ENCODE measurements at places on chromosomes 2 and 18.

GRCh38 chr2:156615836-156616322, 179.7 kb downstream of the GPD2 start:
- no peak for DNase-seq

- DNase-seq, result no peak
These were observed 783 bp downstream of the BUB1 start for GRCh38 chr2:110677080-110677479.

- no peak for DNase-seq
These were observed 604 bp downstream of the COQ10B start for GRCh38 chr2:197453914-197454398.

DNA sequence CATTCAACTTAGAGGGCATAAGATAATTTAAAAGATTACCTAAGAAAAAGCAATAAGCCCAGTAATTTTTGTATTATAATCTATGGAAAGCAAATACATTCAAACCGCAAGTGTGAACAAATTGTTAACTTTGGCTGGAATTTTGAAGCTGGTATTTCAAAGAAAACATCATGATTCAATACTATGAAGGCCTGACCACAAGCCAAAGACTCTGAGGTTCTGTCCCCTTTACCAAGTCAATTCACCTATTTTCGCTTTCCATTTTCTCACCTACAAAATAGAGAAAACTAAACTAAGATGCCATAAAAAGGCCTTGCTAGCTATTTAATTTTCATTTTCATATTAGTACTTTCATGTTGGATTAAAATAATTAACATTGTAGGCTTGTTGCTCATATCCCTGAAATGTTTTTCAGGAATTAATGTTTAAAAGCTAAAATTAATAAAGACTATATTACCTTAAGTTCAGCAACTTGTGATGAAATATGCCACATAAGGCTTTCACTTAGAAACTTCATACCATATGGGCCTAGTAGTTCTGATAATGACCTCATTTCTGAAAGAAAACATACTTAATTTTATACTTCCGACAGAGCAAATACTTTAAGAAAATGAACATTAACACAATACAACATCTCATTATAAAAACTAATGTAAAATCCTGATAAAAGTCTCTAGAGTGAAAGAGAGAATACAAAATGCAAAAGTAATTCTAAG, 85.7 kb upstream of the FRZB start:
- no peak for DNase-seq

- no peak for DNase-seq
These were observed 206.3 kb upstream of the GYPC start for GRCh38 chr2:126449677-126450076.

GRCh38 chr2:144252694-144253093, 267.2 kb downstream of the ZEB2 start:
- no peak for DNase-seq

GRCh38 chr2:60510713-60511112, 42.7 kb downstream of the BCL11A start:
- no peak for DNase-seq

DNA sequence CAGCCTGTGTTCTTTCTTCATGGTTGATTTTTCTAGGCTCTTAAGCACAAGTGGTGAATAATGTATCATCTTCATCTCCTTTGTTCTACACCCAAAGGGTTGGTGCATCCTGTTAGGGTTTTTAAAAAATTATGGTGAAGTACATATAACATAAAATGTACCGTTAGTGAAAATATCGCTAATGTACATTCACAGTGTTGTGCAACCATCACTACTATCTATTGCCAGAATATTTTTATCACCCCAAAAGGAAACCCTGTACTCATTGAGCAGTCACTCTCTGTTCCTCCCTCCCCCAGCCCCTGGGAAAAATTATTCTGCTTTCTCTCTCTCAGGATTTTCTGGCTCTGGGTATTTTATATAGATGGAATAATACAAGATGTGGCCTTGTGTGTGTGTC, 98.5 kb downstream of the PRKCE start:
- DNase-seq, result no peak

DNA sequence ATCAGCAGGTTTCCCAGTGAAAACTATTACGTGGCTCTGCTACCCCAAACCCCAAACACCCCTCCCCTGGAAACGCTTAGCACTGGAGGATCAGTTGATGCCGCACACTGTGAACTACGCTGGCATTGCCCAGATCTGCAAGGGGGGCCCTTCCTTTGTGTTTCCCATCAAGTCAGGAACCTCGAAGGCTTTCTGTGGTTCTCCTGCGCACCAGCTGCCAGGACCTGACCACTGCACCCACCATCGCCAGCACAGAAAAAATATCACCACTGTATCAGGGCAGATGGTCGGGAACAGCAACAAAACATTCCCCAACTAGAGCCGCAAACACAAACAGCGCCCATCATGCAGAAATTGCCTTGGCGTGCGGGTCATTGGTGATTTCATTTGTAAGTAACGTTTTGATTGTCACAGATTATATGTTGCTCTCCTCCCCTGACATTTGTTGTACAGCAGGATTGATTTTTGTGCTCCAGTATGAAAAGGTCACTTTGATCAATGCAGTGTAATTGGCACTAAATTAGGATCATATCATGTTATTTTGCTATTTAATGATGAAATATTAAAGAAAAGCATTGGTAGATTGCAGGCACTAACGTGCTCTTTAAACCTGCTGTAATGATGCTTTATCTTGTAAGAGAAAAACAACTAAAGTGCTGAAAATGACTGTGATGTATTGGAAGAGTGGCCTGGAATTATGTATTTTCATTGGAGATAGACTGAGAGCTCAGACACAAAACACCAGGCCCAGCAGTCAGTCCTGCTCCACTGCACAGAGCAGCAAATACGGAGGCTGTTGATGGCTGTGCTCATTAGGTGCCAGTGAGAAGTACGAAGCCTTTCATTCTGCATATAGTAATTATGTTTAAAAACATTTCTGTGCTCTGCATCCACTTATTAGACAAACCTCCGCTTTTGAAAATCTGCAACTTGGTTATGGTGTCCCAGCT, 833.2 kb upstream of the SALL3 start:
- no peak for DNase-seq

- no peak for DNase-seq
These were observed 186.9 kb downstream of the TWIST2 start for GRCh38 chr2:239034561-239035341.

- DNase-seq, result no peak
These were observed 95.4 kb downstream of the RHOB start for GRCh38 chr2:20542269-20542668.

DNA sequence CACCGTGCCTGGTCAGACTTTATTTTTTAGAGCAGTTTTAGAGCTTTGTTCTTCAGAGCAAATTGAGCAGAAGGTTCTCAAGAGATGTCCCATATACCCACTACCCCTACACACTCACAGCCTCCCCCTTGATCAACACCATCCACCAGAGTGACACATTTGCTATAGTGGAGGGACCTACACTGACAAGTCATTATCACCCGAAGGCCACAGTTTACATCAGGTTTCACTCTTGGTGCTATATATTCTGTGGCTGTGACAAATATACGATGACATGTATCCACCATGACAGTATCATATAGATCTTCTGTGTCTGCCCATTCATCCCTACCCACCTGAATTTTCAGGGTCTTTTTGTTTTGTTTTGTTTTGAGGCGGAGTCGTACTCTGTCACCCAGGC, 15.4 kb upstream of the ATP6V1C2 start:
- no peak for DNase-seq

GRCh38 chr2:150767991-150768746, 280.7 kb upstream of the RND3 start:
- DNase-seq, result no peak

GRCh38 chr2:16663121-16663905, 2.3 kb downstream of the CYRIA start:
- no peak for DNase-seq

- DNase-seq, result no peak
These were observed 7.3 kb downstream of the SFXN5 start for GRCh38 chr2:73063909-73064875.

GRCh38 chr18:79850731-79851130, 53.0 kb downstream of the KCNG2 start:
- DNase-seq, result no peak

- DNase-seq, result no peak
These were observed 83.9 kb upstream of the SLC39A10 start for GRCh38 chr2:195572895-195573683.
